Esophagus squamous epithelium (tissue), 5 donors: ENCODE measurements at places on chromosomes 7 and 10.

GRCh38 chr10:24462291-24462813 lies 253.4 kb downstream of the KIAA1217 start:
- no peak for DNase-seq

DNA sequence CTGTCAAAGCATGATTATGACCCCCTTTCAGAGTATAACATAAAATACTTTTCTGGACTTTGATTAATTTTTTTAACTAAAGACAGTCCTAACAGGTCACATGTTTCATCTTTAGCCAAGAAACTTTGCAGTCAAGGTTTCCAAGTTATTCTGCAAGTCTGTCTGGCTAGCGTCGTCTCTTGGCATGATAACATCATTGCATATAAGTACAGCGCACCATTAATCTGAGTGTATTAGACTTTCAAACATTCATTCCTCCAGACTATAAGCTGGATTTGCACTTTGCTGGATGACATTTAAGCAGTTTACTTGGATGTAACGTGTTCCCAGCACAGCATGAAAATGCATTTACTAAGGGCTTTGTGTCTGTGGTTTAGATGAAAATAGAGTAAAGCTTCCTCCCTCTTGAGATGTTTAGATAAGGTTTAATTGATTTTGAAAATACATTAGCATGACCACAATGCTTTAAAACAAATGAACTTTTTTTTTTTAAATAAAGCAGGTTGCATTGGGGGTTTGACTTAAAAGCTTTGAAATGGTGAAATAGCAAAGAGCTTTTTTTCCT lies 349.0 kb upstream of the MTPN start:
- DNase-seq, result no peak

DNA sequence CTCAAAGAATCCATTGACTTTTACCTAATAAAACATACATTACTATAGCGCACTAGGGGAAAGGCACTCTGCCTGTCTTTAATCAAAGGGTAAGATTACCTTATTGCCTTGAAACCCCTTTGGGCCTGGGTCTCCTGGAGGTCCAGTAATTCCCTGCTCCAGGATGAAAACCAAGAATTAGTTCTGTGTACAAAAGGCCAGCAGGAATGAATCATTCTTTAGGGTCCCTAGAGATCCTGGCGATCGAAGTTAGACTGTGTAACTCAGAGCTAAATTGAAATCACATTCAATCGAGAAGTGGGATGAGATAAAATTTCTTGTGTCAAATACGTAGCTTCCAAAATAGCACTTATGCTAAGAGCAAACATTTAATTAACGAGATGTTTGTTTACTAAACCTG lies 29.8 kb downstream of the COL28A1 start:
- no peak for DNase-seq

DNA sequence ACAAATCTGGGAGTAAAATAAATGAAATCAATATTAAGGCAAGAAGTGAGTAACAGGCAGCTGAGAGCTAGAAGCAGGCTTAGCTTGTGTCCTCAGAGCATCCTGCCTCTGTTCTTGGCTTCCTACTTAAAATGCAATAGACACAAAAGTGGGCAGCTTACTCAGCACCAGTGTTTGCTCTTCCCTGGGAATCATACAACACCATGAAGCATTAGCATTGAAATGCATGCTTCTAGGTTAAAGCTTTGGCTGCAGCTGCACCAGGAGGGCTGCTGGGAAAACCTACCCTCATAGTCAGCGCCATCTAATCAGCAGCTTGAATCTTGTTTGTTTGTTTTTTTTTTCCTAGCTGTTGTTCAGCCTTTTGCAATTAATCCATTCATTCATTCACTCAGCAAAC lies 104.2 kb upstream of the VWC2 start:
- DNase-seq, result no peak

DNA sequence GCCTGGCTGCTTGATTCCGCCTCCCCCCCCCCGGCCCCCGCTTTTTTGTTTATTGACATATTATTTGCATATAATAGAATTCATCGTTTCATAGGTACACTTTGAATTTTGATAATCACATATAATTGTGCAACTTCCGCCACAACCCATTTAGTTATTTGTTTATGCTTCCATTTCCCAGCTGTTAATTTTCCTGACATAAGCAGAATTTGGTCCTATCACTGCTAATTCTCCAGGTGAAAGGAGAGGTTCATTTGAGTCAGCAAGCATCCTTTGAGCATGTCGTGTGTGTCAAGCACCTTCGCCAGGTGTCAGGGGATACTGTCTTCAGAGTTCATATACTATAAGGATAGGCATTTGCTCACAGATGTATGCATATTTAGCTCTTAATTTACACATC lies 102.2 kb downstream of the CELF2 start:
- no peak for DNase-seq

GRCh38 chr10:104774234-104774633 lies 133.1 kb downstream of the SORCS3 start:
- no peak for DNase-seq

GRCh38 chr7:151736403-151736909 lies 140.5 kb downstream of the PRKAG2 start:
- DNase-seq, result no peak

DNA sequence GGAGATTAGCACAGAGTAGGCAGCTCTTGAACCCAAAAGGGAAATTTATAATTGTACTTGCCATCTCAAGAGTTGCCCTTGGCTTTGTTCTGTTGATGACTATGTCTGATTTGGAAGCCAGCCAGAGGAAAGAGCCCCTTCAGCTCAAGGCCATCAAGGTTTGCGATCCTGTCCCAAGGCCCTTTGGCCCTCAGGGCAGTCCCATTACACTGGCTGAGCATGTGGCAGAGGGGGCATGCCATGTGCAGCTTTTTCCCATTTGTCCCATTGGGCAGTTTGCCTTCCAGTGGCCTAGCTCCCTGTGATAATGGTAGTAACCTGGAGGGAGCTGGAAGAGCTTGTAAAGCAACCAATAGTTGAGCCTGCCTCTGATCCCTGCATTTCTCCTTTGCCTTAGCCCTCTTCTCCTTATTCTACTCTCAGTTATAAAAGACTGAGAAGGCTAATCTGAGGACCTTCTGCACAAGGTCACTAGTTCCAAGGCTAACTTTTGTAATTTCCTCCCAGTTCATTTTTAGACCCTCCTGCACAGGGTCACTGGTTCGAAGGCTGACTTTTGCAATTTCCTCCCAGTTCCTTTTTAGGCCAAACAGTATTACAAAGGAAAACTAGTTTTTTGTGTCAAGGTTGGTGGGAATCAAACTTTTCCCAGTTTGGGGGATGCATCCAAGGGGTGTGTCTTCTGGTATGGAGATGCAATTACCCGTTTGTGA lies 31.0 kb upstream of the ARHGAP12 start:
- DNase-seq, result no peak

- no peak for DNase-seq
Observed at GRCh38 chr7:77830649-77831355, 32.2 kb downstream of the PHTF2 start.

DNA sequence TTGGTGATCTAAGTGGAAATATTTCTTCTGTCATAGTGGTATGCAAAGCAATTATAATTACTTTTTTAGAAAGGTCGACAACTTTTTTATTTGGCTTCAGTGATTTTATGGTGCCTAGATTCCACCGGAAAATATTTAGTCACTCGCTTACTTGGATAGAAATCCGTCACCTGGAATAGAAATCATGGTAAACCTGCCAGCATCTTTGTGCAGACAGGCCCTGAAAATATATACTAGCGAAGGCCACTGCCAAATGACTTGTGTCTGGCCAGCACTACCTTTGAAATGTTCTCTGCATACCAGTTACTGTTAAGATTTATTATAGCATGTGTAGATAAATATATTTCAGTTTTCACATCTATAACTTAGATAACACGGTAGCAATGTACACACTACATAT lies 226.4 kb downstream of the AGMO start:
- no peak for DNase-seq

GRCh38 chr7:123995617-123996326 lies 37.1 kb downstream of the TMEM229A start:
- DNase-seq, result no peak

- no peak for DNase-seq
Observed at GRCh38 chr7:74617180-74617744, 40.3 kb upstream of the GTF2I start.

- DNase-seq, result no peak
Observed at GRCh38 chr7:28239823-28240204, 59.2 kb upstream of the JAZF1 start.

DNA sequence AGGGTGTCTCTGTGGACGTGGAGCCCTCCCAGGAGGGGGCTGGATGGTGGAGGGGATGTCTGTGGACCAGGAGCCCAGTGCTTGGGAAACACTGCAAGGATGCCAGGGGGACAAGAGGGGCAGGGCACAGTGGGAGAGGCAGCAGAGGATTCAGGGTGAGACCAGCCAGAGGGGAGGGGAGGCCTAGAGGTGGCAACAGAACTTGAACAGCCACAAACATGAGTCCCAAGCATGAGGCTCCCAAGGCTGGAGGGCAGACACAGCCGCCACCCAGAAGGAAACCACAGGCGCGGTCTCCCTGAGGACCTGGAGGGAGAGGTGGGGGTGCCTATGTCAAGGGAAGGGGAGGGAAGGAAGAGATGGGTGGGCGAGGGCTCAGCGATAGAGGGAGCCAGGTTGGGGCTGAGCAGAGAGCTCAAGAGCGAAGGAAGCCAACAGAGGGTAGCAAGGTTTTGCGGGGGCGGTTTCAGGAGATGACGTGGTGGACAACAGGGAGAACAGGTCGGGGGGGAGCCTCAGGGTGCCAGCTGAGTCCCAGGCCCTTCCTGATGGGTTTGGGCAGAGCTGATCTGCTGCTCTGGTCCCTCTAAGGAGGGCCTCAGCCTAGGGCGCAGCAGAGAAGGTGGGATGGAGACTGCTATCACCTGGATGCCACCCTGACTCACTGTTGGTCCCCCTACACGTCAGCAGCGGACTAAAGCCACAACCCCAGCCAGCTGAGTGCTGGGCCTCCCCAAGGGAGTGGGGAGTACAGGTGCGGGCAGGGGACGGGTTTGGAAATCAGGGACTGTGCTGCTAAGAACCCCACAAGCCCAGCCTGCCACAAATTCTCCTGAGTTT lies 6.7 kb upstream of the PILRA start:
- no peak for DNase-seq
